ENCODE measurements at places on chromosomes 13 and 19. TPM values are rescaled to one million over a fixed set of nuclear protein-coding genes. Genes with fewer than 3 reads are reported as not detected.

TMPRSS9 gene
- total RNA-seq: not detected

SIGLEC5 gene
- not detected for total RNA-seq

NCR1 gene
- total RNA-seq: not detected

SOX1 gene
- not detected for total RNA-seq

MEDAG gene
- total RNA-seq: 20.0 TPM

KIRREL2 gene
- total RNA-seq: under 0.01 TPM

ONECUT3 gene
- not detected for total RNA-seq

Data from fibroblast of villous mesenchyme (primary cell).